ENCODE measurements at places on chromosomes 5 and 9. TPM values are rescaled to one million over a fixed set of nuclear protein-coding genes. Genes with fewer than 3 reads are reported as not detected.

The SYNPO gene
- 10.7 TPM for total RNA-seq

The MYOT gene
- not detected for total RNA-seq

The SLC6A7 gene
- not detected for total RNA-seq

The TPPP gene
- under 0.01 TPM for total RNA-seq

Data from lung microvascular endothelial cell (primary cell).